ENCODE measurements at places on chromosomes 3 and 15.
A peak's percentile ranks its signal among the peaks of the same experiment; 100 is the strongest.

DNA sequence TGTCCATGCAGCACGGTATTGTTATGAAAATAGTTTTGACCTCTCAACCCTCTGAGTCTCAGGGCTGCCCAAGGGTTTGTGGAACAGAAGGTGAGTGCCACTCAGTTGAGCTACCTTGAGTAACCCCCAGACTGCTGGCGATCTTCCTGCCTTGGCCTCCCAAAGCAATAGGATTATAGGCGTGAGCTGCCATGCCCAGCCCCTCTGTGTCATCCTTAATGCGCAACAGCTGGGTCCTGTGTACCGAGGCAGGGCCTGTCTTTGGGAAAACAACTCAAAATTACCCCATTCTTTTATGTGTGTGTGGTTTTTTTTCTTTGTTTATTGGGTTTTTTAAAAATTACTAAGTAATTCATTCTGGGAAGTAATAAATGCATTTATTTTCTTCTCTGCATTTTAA is 78.3 kb upstream of the TPM1 start:
- no peak for DNase-seq

DNA sequence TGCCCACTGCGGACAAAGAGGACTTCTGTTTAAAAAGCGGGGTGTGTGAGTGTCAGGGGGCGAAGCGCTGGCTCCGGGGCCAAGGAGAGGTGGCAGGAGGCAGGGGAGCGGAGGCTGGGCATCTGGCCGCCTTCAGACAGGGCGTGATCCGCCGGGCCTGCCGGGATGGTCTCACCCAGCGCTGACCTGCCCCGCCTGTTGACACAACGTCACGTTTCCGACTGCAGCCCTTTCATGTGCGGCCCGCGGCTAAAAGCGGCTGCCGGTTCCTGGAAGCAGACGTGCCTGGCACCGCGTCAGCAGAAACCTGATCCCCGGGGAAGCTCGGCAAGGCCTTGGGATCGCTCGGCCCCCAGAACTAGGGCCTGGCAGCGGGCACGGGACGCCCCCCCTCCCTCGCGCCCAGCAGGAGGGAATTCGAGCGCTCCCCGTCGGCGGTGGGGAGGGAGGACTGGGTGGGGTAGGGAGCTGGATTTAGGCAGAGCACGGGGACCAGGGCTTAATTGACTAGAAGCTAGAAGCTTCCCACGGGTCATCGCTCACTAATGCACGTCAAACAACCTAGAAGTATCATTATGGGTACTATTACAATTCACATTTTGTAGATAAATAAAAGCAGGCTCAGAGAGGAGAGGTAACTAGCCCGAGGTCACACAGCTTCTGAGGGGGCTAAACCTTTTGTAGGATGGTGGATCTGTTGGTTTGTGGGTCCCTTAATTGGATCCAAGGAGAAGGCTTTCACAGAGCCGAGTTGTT is 7.7 kb downstream of the BHLHE40 start:
- DNase-seq = peak; percentile 95

GRCh38 chr3:85148036-85148435 is 189.2 kb downstream of the CADM2 start:
- no peak for DNase-seq

GRCh38 chr3:4981294-4981664 is 2.0 kb downstream of the BHLHE40 start:
- DNase-seq = no peak

DNA sequence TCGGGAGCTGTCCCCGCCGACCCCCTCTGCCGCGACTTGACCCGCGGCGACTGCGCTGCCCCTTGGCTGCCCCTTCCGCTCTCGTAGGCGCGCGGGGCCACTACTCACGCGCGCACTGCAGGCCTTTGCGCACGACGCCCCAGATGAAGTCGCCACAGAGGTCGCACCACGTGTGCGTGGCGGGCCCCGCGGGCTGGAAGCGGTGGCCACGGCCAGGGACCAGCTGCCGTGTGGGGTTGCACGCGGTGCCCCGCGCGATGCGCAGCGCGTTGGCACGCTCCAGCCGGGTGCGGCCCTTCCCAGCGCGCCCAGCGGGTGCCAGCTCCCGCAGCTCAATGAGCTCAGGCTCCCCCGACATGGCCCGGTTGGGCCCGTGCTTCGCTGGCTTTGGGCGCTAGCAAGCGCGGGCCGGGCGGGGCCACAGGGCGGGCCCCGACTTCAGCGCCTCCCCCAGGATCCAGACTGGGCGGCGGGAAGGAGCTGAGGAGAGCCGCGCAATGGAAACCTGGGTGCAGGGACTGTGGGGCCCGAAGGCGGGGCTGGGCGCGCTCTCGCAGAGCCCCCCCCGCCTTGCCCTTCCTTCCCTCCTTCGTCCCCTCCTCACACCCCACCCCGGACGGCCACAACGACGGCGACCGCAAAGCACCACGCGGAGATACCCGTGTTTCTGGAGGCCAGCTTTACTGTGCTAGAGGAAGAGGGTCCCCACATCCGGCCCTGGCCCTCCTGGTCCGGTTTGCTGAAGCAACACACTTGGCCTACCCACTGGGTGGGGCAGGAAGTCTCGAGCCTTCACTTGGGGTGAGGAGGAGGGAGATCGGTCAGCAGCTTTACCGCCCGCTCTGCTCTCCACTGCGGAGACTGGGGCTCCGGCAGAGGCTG is at the start of gene RASSF1:
TSS of gene RASSF1 (minus strand) at position 389 of the 882 bp plus-strand sequence. CDS start at position 358, 31 bp downstream.
- no peak for DNase-seq

DNA sequence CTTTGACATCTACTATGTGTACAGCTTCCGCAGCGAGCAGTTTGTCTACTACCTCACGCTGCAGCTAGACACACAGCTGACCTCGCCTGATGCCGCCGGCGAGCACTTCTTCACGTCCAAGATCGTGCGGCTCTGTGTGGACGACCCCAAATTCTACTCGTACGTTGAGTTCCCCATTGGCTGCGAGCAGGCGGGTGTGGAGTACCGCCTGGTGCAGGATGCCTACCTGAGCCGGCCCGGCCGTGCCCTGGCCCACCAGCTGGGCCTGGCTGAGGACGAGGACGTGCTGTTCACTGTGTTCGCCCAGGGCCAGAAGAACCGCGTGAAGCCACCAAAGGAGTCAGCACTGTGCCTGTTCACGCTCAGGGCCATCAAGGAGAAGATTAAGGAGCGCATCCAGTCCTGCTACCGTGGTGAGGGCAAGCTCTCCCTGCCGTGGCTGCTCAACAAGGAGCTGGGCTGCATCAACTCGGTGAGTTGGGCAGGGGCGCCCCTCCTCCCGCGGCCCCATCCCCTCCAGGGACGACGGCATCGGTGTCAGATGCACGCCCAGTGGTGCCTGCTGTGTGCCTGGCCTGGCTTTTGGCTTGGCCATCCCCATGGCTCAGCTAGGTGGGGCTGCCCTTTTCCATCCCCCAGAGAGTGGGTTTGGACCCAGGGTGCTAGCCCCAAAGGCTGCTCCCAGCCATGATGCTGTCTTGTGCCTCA is 6.6 kb downstream of the PLXNA1 start:
- no peak for DNase-seq

DNA sequence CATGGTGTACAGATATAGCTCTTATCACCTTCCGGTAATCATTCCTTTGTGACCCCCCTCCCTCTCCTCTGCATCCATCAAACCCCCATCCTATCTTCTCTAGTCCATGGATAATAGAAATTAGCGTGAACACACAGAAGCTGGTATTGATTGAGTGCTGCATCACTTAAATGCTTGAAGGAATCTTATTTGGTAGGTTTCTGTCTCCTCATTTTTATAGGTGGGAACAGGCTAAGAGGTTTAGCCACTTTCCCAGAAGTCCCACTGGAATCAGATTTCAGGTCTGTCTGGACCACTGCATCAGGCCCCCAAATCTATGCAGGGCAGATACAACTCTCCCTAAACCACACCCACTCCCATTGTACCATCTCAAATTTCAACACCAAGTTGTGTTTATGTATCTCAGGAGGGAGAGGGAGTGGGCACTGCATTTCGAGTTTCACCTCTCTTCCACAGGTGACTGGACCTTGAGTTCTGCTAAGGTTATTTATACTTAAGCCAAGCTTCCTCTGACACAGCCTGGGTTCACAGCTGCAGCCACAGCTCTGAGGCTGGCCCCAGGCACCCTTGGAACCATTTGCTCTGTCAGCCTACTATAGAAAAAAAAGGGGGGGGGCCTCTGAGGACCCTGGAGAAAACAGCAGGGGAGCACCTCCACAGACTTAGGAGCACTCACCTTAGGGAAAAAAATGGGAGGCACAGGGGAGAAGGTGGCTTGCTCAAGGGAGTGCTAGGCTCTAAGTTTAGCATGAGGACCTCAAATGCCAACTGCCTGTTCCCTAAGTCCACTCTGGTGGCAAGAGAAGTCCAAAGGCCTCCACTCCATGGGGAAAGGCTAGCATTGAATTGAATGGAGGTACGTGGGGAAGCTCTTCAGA is 2.1 kb upstream of the NMB start:
- no peak for DNase-seq

- DNase-seq = no peak
Measured at GRCh38 chr15:95501865-95502264, 828.6 kb upstream of the NR2F2 start.

- DNase-seq = no peak
Measured at GRCh38 chr3:53802256-53802880, 43.9 kb downstream of the CHDH start.

DNA sequence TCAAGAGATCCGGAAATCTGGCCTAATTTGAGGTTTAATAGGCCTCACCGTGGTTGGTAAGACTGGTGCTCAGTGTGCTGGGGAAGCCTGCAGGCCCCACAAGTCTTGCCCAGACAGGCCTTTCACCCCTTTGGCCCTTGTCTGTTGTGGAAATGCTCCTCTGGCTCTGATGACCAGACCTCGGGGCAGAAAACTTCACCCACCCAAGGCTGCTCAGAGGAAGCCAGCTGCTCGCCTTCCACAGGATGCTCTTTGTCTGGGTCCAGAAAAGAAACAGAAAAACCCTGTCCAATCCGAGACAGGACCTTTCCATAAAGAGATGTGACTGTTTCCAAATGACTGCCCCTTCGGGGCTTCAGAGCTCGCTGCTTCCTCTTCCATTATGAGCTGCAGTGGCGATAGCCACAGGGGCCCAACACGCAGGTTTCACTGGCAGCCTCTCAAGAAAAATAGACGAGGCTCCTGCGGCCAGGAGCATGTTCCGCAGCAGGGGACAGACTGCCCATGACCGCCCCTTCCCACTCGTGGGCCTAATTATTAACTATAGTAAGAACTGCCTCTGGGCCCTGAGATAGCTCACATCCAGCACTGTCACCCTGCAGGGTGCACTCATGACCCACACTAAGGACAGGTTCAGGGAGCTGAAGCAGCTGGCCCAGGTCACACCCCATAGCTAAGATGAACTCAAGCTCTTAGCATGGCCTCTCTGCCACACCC is 6.8 kb upstream of the SNX22 start:
- DNase-seq = no peak

DNA sequence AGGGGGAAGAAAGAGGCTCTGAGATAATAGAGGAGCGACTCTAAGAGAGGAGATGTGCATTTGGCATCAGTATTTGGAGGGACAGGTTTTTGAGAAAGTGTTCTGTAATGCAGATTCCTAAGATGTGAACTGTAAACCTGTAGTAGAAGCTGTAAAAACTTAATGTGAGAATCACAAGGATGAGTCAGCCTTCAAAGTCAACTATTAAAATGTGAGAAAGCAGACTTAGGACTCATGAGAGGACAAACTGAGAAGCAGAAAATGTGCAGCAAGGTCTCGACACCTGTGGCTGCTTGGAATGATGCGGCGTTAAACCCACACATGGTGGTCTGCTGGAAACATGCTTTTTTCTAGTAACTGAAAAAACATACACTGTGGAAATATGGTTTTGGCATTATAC is 36.0 kb downstream of the USP13 start:
- no peak for DNase-seq

GRCh38 chr3:184134746-184135148 is 411 bp upstream of the EIF2B5 start:
- DNase-seq = no peak

- peak; percentile 36 for DNase-seq
Measured at GRCh38 chr3:139111392-139112229, 66.9 kb upstream of the PRR23C start.

GRCh38 chr3:15726043-15726442 is 71.7 kb downstream of the ANKRD28 start:
- DNase-seq = no peak

DNA sequence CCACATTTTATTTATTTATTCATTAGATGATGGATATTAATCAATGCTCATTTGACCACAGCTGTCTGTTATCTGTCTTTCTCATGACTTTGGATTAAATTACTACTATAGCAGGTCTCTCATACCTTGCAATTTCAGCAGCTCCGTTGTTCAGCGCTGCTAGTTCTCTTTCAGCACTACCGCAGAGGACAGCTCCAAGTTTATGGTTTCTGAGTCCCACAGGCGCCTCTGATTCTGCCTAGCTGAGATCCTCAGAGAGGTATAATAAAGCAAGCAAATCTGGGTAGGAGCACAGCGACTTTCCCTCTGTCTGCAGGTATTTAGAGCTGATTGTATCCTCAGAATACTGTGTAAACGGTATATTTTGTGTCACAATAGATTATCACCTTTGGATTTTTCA is 204.9 kb downstream of the CNTN4 start:
- DNase-seq = peak; percentile 15
